Tibial nerve (tissue), 4 donors: ENCODE measurements at places on chromosomes 5 and 9. TPM values are rescaled to one million over a fixed set of nuclear protein-coding genes. Genes with fewer than 3 reads are reported as not detected.

DNA sequence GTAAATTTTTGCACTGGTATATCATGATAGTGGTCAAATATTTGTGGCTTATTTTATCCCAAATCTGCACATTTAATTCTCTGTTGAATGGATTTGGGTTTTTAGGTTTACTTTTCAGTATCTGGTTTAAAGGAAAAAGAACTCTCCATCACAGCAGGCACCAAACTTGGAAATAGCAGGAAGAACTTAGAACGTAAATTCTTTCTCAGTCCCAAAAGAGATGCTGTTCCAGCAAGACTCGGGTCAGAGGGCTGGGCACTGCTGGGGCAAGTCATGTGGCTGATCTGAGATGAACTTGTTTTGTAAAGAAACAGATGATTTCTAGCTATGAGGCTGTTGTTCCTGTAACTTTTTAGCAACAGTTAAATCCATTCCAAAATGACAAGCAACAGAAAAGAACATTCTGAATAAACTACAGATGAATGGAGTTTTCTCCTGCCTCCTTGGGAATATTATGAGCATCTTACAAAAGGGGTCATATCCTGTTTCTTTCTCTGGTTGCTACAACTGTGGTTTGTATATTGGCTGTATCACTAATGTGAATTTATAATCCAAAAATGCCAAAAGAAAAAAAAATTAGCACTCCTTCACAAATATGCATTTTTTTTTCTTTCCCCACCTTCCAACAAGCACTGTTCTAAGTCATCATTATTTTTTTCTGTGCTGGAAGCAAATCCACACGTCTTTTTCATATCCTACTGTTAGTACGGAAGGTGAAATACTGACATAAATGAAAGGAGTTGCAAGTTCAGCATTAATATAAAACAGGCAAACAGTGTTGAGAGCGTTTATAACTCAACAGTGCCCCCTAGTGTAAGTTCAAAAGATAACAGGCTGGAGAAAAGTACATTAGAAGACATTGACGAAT lies 31.1 kb downstream of the OR2K2 start:
- DNase-seq: peak; percentile 64

- DNase-seq: no peak
Measured at GRCh38 chr5:171428168-171428696, 8.8 kb downstream of the FGF18 start.

DNA sequence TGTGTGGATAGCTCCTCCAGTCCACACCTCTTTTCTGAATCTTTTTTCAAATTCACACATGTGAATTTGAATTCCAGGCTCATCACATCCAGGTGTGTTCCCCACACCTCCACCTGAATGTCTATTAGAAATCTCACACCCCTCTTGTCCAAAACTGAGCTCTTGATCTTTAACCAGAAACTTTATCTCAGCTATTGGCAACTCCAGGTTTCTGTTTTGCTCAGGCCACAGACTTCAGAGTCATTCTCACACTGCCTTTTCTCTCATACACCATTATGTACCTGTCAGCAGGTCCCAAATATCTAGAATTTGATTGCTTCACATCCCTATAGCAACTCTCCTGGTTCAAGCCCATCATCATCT lies 11.6 kb downstream of the NIPSNAP3B start:
- DNase-seq: no peak

GRCh38 chr5:9497347-9497746 lies 48.5 kb downstream of the SEMA5A start:
- DNase-seq: no peak

GRCh38 chr9:93814077-93814956 lies 140.8 kb downstream of the BARX1 start:
- no peak for DNase-seq

- no peak for DNase-seq
Measured at GRCh38 chr9:79974806-79975422, 403.1 kb downstream of the TLE4 start.

DNA sequence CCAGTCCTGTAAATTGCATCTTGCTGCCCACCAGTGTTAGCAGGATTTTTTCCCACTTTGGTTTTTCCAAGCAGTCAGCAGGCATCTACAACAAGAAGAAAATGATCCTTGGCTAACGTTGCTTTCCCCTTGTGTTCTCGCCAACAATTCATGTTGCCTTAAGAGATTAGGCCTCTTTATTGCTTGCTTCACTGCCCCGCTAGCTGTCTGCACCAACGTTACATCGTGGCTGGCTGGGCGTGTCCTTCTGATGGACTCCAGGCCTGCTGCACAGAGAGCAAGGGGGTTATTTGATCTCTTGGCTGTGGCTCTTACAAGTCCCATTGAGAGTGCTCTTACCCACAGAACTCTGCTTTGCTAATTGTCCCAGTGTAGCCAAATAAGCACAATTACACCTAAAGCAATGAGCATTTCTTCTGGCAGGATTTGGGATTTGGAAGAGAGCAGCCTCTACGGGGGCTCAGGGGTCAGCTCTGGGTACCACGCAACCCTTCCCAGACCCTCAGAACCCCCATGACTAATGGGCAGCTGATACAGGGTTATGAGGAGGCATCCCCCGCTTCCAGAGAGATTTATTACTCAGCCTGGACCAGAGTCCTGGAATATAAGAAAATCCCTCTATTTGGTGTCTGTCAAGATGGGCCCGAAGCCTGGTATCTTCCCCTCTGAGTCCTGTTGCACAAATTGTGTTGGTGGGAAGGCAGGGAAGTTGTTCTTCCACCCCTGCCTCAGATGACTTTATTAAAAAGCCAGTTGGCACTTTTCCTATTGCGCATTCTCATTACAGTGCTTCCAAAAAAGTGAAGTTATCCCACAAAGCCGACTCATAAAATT lies 17.6 kb downstream of the DCANP1 start:
- DNase-seq: no peak

- DNase-seq: no peak
Measured at GRCh38 chr9:107751567-107752210, 262.1 kb upstream of the KLF4 start.

DNA sequence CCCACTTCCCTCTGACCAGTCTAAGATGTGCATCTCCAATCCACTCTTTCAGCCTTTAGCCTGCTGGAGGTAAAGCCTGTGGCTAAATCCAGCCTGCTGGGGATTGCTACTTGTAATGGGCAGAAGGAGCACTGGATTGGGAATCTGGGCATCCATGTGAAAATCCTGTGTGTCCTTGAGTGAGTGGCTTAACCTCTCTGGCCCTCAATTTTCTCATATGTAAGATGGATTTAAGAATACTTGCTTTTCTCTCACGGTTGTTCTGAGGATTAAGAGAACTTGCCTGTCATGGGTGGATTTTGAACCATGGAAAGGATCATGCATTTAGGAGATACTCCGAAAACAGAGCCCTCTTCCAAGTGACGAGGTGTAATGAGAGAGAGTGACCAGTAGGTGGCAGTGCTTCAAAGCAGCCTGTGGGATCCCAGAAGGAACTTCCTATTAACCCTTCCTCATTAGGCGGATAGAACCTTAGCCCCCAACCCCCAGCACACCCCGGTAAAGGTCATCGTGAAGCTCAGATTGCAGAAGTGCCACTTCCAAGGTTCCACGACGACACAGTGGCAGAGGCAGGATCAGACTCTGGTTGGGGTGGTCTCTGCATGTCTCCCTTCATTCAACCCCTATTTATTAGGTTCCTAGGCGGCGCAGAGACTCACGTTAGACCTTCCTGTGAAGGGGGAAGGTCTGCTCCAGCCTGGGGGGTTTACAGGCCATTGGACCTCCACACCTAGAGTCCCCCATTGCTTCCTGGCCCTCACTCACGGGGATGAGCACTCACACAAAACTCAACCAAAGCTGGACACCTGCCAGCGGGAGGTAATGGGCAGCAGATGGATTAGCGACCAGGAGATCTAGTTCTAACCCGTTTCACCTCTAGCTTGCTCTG lies 68.7 kb upstream of the ZNF618 start:
- no peak for DNase-seq

GRCh38 chr5:166285361-166285760 lies 2006.1 kb upstream of the WWC1 start:
- DNase-seq: no peak

GRCh38 chr9:92740969-92741368 lies 23.7 kb downstream of the BICD2 start:
- no peak for DNase-seq

INSL4 gene
- total RNA-seq: not detected

PCDHB3 gene
- 5.2 TPM for total RNA-seq

CFAP77 gene
- not detected for total RNA-seq

NMUR2 gene
- not detected for total RNA-seq

CDKN2A gene
- total RNA-seq: 3.0 TPM

BAAT gene
- total RNA-seq: not detected

STKLD1 gene
- total RNA-seq: 0.22 TPM

PDCD1LG2 gene
- total RNA-seq: 0.44 TPM

PGM5 gene
- 20.1 TPM for total RNA-seq

SV2C gene
- total RNA-seq: 1.5 TPM
